Activated T-helper 1 cell treated with anti-CD3 and anti-CD28 coated beads, Interleukin-2, amount 50 U/mL, for 16 hours (primary cell): ENCODE measurements at places on chromosomes 16 and 17.

DNA sequence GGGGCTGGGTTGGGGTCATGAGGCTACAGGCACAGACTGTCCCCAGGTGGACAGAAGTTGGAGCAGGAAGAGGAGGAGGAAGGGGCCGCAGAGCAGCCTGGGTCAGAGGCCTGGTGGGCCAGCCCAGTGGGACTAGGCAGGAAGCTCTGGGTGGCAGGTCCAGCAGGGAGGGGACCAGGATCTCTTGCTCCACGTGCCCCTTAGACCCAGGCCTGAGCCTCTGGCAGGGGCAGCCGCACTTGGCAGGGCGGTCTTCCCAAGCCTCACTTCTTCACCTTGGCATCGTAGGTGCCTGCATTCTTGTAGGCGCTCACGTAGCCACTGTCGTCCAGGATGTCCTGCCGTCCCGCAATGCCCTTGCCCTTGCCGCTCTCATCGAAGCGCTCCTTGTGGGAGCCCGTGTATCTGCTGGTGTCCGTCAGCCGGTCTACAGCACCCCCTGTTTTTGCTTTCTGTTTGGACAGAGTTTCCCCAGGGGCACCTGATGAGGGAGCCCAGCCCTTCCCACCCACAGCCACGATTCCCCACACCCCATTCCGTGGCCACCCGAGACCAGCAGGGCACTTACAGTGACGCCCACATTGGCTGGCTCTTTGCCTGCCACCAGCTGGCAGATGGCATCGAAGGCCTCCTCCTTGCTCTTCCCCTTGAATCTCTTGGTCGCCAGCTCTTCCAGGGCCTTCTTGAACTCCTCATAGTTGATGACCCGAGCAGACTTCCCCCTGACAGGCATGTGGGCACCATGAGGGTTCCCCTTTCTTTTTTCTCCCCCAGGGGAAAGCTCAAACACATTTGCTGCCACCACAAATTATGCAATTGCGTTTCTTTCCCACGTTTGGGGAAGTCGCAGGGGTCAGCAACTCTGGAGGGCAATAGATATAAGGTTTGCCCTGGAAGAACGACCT is 3.1 kb downstream of the TPPP3 start:
- DNase-seq = no peak

DNA sequence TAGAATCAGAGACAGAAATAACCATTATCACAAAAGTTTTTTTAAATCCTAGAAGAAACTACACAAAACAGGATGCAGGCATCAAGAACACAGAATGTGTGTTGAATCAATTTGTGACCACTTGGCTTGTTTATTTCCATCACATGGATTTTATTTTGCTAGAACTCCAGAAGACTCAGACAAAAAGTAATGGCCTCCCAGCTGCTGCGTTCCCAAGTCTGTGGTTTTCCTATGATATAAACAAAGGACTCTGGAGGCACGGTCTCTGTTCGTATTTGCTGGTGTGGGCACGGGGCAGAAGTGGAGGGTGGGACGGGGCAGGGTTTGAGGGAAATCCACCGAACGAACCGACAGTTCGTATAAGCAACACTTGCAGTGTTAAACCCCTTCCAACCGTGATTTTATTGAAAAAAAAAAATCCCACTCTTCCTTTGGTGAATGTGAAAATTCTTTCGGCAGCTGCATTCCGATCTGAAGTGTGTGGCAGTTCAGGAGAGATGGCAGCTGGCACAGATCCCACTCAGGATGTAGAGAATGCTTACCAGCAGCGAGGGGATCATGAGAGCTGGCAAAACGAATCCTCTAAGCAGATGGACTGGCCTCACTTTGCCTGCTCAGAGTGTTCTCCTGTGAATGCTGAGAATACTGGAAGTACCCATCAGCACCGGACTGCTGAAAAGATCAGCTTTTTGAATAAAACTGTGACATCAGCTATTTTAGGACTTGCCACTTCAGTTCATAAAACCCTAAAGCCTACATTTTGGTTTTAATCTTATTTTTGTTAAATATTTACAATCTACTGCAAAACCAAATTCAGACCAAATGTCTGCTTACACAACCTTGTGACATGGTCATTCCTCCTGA is 165.2 kb downstream of the VPS53 start:
- no peak for DNase-seq

GRCh38 chr16:1182950-1183907 is 30.3 kb downstream of the CACNA1H start:
- DNase-seq = no peak

- no peak for DNase-seq
Observed at GRCh38 chr17:16913463-16913862, 58.5 kb downstream of the TNFRSF13B start.

DNA sequence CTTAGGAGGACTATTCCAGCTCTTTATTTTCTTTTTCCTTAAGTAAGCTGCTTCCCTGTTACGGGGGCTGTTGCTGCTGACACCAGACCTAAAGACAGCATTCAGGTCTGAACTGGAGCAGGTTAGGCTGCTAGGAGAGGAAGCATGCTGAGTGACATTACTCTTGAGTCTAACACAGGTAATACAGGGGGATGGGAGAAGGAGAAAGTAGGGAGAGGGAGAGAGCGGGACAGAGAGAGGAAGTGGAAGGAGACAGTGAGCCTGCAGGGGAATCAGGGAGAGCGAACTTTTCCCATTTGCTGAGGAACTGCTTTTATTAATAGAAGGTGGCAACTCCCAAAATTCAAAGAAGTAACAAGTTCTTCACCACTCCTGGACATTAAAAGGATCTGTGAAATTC is 130.9 kb downstream of the PARN start:
- no peak for DNase-seq

DNA sequence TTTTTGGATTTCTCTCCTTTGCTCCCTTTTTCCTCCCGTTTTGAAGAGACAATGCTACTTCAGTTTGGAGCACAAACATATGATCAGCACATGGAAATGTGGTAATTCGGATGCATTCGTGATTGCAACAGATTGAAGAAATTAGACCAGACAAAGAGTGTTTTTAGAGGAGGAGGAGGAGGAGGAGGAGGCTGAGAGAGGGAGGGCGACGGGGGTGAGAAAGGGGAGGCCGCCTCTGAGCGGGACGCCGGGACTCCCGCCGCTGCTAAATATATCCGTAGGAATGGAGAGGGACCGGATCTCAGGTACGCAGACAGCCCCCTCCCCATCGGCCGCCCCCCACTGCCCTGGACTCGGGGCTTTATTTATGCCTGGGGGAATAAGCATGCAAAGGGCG is 179.3 kb downstream of the SEC14L1 start:
- DNase-seq = no peak

DNA sequence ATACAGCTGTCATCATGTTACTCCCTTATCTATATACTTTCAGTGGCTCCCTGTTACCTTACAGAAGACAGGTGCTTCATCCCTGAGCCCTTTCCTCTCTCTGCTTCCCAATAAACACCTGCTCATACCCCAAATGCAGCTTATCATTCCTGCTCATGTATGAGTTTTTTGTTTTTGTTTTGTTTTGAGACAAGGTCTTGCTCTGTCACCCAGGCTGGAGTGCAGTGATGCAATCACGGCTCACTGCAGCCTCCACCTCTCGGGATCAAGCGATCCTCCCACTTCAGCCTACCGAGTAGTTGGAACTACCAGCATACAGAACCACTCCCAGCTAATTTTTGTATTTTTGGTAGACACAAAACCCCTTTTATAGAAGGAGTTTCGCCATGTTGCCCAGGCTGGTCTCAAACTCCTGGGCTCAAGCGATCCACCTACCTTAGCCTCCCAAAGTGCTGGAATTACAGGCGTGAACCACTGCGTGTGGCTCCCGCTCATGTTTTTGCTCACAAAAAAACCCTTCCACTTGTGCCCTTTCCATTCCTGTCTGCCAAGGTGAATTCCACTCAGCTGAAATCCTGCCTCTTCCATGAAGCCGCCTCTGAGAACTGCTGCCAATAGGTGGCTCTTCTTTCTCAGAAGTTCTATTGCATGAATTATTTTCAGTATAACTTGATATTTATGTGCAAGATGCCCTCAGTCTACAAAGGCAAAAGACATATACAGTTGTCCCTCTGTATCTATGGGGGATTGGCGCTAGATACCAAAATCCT is 7.9 kb upstream of the RNF157 start:
- DNase-seq = no peak

GRCh38 chr16:82456683-82457082 is 170.1 kb upstream of the CDH13 start:
- no peak for DNase-seq

GRCh38 chr17:33199571-33200510 is 93.3 kb downstream of the ASIC2 start:
- no peak for DNase-seq
